PC-3 (cell line): ENCODE measurements at places on chromosomes 7 and 10. TPM values are rescaled to one million over a fixed set of nuclear protein-coding genes. Genes with fewer than 3 reads are reported as not detected.

GRCh38 chr10:131477457-131478121, 166.1 kb upstream of the TCERG1L start:
- DNase-seq: no peak

Gene DNMBP
- 6.2 and 8.1 TPM in 2 replicates for total RNA-seq

Gene AGAP9
- total RNA-seq: 5.6 and 7.1 TPM in 2 replicates

GRCh38 chr7:90944021-90944420, 320.2 kb upstream of the FZD1 start:
- DNase-seq: no peak

DNA sequence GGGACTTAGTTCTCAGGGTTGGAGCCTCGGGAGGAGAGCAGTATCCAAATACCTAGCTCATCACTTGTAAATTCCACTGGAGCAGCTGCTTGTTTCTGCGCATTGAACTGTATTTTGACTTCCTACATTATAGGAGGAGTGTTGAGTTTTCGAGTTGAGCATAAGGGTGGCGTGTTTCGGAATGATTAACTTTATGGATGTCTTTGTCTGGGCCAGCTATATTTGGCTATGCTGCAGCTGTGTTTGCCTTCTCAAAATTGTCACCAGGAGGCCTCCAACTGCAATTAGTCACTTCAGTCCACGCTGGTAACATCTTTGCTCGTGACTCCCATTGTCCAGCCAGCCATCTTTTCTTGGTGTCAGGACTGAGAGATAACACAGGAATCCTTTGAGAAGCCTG, 9.1 kb downstream of the CELF2 start:
- DNase-seq: no peak

DNA sequence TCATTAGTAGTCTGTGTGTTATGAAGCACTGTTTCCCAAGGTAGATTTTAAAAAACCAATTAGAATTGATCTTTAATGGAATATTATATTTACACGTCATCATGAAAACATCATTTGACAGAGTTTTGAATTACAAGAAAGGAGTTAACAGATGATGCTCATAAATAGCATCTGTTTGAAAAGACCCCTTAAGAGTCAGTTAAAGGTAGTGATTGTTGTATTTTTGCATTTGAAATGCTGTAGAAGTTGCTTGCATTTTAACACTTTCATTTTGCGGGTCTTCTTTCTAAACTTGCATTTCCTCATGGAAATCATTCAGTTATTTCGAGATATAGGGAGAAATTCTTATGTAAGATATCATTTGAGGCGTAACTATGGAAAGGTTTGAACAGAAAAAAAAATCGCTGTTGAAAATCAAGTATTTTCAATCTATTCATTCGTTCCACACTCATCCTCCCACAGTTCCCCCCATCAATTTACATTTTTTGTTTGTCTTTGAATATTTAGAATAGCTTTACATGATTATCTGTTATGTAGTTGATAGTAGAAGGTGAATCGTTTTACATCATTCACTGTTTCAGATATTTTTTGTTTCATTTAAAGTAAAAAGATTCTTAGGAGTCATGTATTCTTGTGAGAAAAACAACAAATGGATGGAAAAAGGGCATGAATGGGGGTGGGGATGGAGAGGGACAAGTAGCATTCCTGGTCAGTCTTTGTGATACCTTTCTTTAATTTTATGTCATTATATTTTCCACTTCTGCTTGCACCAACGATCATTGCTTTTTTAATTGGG, 3.0 kb upstream of the SKIDA1 start:
- no peak for DNase-seq

Gene C10orf90
- 0.18 and 2.0 TPM in 2 replicates for total RNA-seq

DNA sequence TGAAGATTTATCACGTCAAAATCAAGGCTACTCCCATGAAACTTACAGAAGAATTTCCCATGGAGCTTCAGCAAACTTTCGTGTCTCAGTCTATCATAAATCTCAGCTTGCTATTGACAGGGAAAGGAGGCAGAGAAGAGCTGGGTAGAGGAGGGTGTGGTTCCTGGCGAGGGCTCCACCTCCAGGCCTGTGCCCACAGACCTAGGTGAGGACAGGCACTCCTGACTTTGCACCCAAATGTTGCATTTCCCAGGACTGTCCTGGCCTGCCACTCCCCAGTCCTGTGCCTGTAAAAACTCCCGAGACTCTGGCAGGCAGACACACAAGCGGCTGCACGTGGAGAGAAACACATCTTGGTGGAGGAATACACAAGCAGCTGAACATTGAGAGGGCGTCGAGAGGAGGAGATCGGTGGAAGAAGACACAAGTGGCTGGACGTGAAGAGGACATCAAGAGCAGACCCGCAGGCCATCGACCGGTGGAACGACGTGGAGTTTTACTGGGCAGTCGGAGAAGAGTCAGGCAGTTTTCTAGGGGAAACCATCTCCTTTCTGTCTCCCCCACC, 145.1 kb downstream of the CTNNA3 start:
- no peak for DNase-seq

- DNase-seq: no peak
Observed at GRCh38 chr10:64036321-64036930, 515.2 kb downstream of the REEP3 start.

DNA sequence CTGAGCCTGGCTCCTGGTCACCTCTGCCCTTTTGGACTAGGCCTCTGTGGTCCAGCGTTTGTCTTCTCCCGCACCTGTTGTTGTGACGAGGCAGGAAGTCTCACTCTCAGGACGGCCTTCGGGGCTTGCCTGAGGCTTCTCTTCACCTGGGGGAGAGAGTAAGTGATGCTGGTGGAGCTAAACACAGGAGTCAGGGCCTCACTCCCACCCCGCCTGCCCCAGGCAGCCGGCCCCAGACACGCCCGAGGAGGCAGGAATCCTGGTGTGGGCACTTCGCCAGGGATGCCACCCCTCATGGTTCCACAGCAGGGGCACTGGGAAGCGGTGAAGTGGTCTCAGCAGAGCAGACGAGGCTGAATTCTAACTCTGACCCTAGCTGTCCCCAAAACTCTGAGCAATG, 42.4 kb downstream of the IL2RA start:
- no peak for DNase-seq

- peak; percentile 28 for DNase-seq
Observed at GRCh38 chr10:117318909-117319308, 56.3 kb downstream of the PDZD8 start.

- peak; percentile 20 for DNase-seq
Observed at GRCh38 chr10:97633921-97634320, 621 bp upstream of the MORN4 start.

DNA sequence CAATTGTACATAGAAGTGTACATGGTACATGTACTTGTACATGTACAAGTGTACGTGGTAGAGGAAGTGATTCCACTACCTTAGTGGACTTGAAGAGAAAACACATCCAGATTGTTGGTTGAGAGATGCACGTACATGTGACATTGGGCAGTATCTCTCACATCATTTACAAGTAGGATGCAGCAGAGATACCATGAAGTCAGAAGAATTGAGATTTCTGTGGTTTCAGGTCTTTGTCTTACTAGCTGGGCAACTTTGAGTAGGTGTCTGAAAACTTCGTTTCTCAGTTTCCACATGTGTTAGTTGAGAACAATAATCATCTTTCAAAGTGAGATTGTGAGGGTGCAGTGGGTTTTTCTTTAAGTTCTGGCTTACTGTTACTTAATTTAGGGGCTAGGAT, 21.5 kb downstream of the CLDN12 start:
- DNase-seq: no peak

DNA sequence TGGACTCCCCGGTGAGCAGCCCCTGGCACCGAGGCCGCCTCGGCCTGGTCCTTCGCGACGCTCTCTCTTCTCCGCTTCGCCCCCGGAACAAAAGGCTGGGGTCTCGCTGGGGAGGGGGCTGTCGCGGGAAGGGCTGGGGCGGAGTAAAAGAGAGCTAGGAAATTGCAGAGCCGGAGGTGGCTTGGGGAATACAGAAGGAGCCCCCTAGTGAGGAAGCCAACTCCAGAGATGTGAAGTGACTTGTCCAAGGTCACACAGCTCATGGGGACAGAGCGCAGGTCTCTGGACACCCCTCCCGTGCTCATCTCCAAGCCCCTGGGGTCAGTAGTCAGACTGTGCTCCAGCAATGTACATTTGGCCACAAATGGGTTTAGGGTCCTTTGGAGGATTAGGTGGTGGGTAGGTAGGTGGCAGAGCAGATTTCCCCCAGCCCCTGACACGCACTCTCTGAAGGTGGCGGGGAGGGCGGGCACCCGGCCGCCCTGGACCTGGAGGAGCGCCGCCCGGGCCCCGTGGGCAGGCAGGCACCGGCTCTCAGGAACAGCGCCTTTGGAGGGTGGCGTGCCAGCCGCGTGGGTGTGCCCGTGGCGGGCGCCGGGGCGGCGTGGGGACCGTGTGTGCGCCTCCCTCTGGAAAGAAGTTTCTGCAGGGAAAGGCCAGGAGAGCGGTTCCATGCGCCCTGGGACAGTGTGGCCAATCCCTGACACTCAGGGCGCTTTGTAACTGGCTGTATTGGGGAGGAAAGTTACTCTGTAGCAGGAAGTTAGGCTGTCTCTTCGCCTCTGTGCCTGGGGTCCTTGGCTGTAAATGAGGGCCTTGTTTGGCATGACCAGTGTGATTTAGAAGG, 910 bp downstream of the WIPF3 start:
- DNase-seq: peak; percentile 42

DNA sequence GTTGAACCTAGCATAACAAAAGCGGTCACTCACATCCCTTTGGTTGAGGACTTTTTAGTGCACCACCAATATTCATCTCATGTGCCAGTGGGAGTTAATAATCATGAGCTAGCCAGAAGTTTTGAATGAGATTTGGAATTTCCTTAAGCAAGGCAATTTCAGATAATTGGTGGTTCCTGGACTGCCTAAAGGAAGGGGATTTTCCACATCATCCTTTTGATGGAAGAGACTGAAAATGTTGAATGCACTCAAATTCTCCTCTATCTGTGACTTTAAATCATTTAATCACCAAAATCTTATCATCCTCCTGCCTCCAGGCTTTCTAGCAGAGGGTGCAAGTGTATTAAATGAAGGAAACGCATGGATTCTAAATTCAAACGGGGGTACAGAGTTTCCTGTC, 260.7 kb downstream of the CCDC3 start:
- DNase-seq: no peak

GRCh38 chr10:44932517-44933450, 21.6 kb downstream of the TMEM72 start:
- DNase-seq: peak; percentile 91

GRCh38 chr7:87316846-87317552, 28.5 kb upstream of the CROT start:
- peak; percentile 94 for DNase-seq

Gene PITX3
- total RNA-seq: not detected in 2 replicates

Gene UTF1
- total RNA-seq: not detected in 2 replicates

Gene TMEM176A
- total RNA-seq: not detected in 2 replicates

GRCh38 chr10:81655986-81656385, 219.0 kb upstream of the NRG3 start:
- DNase-seq: no peak

Gene CRYGN
- 0.11 TPM in 1 of 2 replicates, not detected in the other for total RNA-seq

Gene ZNF503
- total RNA-seq: 42.3 and 72.1 TPM in 2 replicates

DNA sequence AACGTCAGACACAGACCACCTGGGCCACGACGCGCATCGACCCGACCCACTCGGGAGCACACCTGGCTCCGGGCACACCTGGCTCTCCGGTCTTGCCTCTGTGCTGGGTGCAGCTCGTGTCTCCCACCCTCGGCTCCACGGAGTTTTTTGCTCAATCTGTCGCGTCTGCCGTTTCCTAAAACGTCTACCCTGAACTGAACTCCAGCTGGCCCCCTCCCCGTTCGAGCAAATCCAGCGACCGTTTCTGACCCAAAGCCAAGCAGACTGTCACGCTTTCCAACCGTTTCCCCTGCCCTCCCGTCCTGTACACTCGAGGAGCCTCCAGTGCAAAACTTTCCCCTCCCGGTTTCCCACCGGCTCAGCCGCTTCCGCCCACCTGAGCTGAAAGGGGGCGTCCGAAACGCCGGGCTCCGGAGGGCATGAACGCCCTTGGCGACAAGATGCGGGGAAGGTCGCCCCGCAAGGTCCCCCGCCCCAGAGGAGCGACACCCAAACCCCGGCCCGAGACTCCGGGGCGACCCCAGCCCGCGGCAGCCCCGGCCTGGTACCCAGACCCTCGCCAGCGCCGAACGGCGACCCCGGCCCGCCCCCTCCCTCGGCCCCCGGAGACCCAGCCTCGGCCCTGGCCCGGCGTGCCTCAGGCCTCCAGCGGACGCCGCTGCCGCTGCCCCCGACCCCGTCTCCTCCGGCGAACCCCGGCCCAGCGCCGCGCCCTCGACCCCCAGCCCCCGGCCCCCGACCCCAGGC, 557 bp downstream of the CYTH3 start:
- no peak for DNase-seq

Gene PTPRZ1
- total RNA-seq: not detected in 2 replicates

DNA sequence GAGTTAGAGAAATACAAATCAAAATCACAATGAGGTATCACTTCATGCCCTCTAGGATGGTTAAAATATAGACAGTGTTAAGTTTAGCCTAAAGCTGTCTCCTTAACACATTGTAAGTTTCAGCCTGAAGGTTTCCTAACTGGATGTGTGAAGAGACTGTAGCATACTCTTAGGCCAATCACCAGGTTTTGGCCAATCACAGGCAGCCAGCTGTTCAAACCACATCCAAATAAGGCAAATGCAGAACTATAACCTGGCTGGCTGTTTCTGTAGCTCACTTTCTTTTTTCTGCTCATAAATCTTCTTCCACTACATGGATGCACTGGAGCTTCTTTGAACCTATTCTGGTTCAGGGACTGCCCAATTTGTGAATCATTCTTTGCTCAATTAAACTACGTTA, 19.7 kb downstream of the ESYT2 start:
- no peak for DNase-seq

- no peak for DNase-seq
Observed at GRCh38 chr7:155218276-155219153, 79.2 kb upstream of the INSIG1 start.

Gene PLEKHS1
- total RNA-seq: not detected in 2 replicates

Gene PKD2L1
- not detected in 2 replicates for total RNA-seq

DNA sequence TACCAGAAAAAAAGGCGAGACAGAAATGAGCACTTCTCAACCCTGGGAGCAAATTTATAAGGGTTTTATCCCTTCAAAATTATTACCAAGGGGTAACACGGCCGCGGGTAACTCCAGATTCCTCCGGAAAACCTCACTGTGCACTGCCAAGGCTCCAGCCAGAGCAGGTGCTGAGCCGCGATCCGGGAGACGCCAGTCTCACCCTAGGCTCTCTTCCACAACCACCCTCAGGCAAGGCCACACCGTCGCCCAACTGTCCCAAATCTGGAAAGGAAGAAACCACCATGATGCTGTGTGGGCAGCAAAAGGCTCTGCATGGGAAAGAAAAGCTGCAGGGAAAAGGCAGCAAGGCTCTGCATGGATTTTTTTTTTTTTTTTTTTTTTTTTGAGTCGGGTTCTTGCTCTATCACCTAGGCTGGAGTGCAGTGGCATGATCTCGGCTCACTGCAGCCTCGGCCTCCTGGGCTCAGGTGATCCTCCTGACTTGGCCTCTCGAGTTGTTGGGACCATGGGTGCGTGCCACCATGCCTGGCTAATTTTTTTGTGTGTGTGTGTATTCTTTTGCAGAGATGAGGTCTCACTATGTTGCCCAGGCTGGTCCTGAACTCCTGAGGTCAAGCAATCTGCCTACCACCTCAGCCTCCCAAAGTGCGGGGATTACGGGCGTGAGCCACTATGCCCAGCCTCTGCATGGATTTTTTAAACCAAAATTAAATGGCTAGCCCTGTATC, 39.0 kb downstream of the MAD1L1 start:
- no peak for DNase-seq

- no peak for DNase-seq
Observed at GRCh38 chr7:30596721-30597120, 2.0 kb downstream of the GARS1 start.

Gene CALML5
- total RNA-seq: not detected in 2 replicates

- DNase-seq: no peak
Observed at GRCh38 chr10:110494532-110494931, 3.2 kb upstream of the DUSP5 start.

GRCh38 chr7:7416031-7416858, 119.4 kb downstream of the COL28A1 start:
- DNase-seq: peak; percentile 33
